Activated CD4-positive, CD25-positive, alpha-beta regulatory T cell treated with anti-CD3 and anti-CD28 coated beads, Interleukin-2, amount 50 U/mL, for 24 hours (primary cell): ENCODE measurements at places on chromosomes 1 and 21.

DNA sequence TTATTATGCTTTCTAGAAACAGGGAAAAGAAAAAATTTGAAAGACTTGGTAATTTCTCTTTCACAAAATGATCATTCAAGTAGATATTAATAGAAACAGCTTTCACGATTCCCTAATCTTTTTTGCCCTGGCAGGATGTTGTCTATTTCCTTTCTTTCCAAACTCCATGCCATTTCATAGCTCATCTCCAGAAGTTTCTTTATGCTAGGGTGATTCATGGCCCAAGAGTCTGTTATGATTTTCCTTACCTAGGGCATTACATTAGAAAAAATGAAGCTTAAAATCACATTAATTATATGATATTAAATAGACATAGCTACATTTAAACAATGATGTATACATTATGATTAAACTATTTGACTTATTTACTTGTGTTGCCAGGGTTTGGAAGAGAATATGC, 762.1 kb downstream of the LTN1 start:
- no peak for ATAC-seq

DNA sequence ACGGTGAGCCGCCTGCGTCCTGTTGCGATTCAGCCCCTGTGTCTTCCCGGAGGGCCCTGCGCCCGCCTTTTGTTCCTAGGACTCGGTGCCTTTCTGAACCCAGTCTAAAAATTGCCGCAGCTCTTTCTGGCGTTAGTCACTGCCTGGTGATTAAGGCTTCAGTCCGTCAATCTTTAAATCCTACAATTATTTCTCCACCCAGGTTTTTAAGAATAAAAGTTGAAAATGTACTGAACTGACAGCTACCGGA, 16.2 kb upstream of the PDXK start:
- no peak for ATAC-seq

- ATAC-seq = no peak
Observed at GRCh38 chr1:8256321-8256720, 61.6 kb upstream of the SLC45A1 start.

DNA sequence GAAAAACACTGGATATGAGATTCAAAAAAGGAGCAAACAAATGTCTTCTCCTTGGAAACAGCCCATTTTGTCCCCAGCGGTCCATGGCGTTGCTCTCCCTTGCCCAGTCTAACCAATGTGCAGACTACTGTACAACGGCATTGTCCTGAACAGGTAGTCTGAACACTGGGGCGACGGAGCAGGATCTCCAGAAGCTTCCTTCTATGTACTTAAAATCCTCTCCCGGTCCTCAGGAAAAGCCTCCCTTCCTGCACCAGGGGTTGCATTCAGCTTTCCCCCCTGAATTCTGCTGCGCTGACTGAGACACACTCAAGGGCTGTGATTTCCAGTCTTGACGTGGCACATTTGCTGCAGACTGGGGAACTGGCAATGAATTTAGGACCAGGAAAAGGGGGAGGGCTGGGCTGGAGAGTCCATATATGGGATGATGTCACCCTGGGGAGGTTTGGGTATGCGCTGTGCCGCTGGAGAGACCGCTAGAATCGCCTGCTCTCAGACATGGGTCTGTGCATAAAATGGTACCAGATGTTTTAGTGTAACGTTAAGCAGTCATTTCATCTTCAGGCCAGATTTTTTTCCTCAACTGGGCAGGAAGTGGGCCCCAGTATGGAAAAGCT, 275.9 kb upstream of the C1orf105 start:
- ATAC-seq = no peak

GRCh38 chr1:107563441-107563840, 401.5 kb downstream of the VAV3 start:
- ATAC-seq = no peak

DNA sequence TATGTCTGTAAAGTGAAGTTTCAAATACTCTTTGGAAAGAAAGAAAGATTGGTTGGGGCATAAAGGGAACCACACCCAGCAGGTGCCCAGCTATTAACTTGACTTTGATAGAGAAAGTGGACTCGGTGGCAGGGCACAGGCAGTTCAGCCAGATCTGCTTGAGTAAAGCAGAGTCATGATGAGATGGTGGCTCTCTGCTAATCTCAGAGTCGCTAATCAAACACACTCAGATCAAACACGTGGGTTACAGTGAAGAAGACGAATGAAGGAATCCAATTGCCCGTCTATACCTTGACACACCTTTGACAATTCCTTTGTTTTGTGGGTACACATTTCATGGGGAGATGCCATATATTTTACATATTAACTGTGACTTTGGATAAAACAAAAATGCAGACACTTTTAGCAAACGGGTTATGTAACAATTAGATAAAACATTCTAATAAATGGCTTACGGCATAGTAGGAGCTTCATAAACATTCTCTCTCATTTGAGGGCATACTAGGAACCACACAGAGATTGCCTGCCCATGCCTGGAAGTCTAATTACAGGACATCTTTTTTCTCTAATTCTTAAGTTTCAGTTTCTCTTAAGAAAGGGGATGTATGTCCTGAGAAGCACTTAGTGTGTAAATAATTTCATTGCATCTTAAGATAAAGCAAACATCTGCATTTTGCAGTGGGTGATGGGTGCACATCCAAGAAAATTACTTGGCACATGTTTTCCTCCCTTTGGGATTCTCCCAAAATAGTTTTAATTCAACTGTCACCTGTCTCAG, 7.2 kb downstream of the CBR1 start:
- ATAC-seq = no peak

DNA sequence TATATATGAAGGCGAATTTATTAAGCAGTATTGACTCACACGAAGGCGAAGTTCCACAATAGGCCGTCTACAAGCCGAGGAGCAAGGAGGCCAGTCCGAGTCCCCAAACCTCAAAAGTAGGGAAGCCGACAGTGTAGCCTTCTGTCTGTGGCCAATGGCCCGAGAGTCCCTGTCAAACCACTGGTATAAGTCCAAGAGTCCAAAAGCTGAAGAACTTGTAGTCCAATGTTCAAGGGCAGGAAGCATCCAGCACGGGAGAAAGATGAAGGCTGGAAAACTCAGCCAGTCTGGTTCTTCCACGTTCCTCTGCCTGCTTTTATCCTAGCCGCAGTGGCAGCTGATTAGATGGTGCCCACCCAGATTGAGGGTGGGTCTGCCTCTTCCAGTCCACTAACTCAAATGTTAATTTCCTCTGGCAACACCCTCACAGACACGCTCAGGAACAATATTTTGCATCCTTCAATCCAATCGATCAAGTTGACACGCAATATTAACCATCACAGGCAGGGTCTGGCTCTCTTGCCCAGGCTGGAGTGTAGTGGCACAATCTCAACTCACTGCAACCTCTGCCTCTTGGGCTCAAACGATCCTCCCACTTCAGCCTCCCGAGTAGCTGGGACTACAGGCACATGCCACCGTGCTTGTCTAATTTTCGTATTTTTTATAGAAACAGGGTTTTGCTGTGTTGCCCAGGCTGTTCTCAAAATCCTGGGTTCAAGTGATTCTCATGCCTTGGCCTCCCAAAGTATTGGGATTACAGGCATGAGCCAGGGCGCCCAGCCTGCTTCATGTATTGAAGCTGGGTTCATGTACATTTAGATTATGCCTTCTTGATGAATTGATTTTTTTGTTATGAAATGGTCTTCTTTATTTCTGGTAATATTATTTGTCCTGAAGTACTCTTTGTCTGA, 85.3 kb downstream of the DHRS3 start:
- ATAC-seq = no peak
